ENCODE measurements at places on chromosomes 5 and 9.

- DNase-seq = no peak
Measured at GRCh38 chr9:81693671-81694378, 4.5 kb upstream of the TLE1 start.

DNA sequence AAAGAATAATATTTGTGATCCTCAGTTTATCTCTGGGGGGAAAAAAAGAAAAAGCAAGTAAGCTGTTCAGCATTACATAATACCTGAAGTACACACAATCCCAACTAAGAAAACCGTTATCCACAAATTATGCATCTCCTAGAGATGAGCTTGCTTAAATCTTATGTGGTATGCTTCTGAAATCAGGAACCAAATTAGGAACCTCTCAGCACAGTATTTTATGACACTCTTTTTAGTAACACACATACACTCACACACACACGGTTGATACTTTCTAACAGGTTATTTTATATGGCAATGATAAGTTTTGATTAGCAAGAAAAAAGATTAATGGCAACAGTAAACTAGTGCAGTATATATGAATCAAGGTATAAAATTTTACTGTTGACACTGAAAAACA, 1.2 kb upstream of the ZNF510 start:
- DNase-seq = no peak

- DNase-seq = no peak
Measured at GRCh38 chr5:113817683-113818082, 304.2 kb downstream of the YTHDC2 start.

DNA sequence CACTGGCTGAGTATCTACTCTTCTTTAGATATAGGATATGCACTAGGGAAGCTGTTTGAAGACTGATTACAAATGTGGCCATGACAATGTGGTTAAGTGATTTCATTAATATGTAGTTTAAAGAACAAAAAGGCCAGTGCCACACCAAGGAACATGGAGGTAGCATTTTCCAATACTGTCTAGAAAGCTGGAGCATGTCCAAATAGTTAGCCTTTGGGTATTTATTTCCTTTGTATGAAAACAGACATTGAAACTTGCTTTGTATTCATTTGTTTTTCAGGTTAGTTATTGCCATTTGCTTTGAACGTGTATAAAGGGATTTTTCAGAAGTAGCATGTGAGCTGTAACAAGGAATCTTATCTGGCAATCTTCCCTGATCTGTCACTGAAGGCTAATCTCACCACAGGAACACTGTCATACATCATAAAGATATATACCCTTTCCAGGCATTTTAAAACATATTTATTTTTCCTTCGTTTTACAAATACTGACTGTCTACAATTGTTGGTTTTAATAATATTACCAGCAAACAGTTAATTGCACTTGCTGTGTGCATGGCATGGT, 93.4 kb downstream of the PLPPR1 start:
- no peak for DNase-seq

DNA sequence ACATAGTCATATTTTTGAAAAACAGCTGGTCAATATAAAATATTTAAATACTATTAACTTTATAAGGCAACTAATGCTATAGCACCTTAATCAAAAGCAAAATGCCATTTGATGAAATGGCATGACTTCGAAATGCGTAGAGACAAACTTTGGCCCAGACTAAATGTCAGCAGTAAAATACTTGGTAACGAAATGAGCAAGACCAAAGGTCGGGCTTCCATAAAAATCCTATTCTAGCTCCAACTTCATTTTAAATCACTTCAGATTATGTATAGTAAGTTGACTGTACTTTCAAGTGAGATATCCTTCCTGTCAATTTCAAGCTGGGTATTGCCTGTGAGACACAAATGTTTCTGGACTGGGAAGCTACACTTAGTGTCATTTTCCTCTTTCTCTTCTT, 805.4 kb upstream of the ZNF608 start:
- no peak for DNase-seq

- DNase-seq = peak; percentile 37
Measured at GRCh38 chr9:129235931-129236331, 57.9 kb upstream of the IER5L start.

DNA sequence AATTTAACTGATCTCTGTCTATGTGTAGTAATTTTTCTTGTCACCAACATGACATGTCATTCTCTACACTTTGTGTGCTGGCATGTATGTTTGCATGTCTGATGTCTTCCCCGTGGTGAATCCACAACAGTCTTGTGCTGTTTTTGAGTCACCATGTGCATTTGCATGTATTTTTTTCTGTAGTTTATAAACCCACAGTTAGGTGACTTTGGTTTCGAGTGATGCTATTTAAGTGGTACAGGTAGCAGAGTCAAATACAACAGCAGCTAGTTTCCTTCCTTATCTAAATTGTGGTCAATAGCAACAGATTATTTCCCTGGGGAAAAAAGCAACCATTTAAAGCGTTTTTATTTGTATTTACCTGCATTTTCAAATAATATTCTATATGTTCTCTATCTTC, 89.9 kb upstream of the FSD1L start:
- DNase-seq = no peak

DNA sequence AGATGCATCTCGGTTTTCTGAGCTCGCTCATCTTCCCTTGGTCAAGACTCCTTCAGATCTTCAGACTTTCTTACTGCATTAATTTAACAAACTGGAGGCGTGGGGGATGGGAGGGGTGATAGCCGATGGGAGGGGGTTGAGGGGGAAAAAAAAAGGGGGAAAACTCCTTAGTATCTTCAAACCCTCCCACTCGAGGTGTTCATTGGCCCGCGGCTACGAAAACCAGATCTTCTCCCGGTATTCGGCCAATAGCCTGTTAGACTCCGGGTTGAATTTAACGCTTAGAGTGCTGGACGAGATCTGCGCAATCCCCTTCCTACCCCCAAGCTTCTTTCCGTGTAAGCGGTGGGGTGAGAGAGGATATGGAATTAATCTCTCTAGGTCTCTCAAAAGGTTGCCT, 689 bp upstream of the GLRA1 start:
- no peak for DNase-seq

DNA sequence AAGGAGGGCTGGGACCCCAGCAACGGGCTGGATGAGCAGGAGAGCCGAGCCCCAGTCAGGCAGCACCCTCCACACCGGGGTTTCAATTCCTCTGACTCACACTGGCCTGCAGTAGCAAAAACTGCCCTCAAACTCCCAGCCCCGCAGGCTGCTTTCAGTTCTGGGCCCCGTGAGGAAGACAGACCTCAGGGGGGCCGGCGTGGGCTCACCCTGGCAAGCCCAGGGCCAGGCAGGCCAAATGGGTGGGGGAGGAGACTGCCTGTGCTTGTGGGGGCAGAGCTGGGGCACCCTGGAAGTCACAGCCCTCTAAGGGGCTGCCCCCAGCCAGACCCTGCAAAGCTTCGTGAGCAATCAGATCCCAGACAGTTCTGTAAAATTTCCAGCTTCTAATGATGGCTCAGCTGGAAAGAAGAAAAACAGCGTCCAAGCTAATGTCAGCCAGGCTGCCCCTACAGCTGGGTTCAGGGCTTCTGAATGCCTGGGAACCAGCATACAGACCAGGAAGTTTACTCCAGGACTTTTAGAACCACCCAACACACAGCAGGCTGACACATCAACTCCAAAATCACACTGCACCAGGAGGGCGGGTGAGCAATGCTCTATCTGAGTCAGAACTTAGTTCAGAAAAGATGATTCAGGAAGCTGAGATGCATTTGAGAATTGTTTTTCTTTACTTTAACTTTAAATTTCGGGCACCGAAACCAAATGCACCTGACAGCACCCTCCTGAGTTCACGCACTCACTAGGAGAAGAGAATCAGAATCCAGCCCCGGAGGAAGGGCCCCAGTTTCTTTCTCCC, 34.7 kb downstream of the LPCAT1 start:
- DNase-seq = peak; percentile 23

- no peak for DNase-seq
Measured at GRCh38 chr5:170166101-170166500, 60.4 kb downstream of the FOXI1 start.
